ENCODE measurements at places on chromosomes 5 and 9.

GRCh38 chr5:179212870-179213269 lies 132.4 kb downstream of the ADAMTS2 start:
- DNase-seq = peak; percentile 21

DNA sequence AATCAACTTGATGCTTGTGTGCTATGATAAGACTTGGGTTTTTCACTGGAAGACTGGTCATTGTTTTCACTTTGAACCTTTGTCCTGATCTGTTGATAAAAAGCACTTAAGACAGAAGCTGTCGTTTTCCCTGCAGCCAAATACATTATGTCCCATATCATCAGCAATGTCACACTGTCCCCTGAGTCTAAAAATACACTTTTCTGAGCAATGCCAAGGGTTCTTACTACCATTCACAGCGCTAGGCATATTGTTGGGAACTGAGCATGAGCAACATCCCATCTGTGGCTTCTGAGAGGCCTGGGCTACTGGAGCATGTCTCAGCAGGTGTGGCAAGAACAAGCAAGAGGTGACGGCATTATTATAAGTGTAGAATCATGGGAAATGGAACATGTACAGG lies 81.8 kb downstream of the SEMA6A start:
- no peak for DNase-seq

GRCh38 chr5:14777932-14778791 lies 93.4 kb downstream of the ANKH start:
- DNase-seq = no peak

DNA sequence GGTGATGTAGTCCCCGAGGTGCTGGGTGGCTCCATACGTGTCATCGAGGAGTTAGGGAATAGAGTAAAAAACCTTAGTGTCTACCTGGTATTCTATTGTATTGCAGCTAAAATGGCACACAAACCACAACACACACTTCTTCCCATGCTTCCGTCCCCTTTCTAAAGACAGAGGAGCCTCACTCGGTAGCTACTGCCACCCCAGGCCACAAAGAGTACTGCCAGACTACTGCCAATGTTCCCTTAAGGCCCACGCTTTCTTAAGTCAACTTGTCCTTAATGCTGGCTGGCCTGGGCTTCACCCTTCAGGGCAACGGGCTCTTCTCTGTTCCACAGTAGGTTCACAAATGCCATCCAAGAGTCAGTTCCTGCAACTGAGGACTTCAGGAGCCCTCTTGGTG lies 673.0 kb downstream of the ELAVL2 start:
- DNase-seq = no peak

DNA sequence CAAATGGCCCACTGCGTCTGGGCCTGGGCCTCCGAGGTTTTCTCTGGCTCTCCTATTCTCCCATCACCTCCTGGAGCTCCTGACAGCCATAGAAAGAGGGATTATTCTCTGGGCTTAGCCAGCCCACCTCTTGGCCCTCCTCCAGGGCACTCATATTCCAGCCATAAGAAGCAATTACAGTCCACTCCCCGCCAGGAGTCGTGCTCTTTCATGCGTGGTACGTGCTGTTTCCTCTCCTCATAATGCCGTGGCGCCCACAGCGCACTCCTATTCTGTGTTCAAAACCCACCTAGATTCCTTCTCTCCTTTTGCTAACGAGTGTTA lies 240.8 kb upstream of the ZNF462 start:
- no peak for DNase-seq

GRCh38 chr5:131169810-131170539 lies 769 bp upstream of the LYRM7 start:
- no peak for DNase-seq

GRCh38 chr9:104094534-104095015 lies 466 bp downstream of the SMC2 start:
- DNase-seq = no peak

DNA sequence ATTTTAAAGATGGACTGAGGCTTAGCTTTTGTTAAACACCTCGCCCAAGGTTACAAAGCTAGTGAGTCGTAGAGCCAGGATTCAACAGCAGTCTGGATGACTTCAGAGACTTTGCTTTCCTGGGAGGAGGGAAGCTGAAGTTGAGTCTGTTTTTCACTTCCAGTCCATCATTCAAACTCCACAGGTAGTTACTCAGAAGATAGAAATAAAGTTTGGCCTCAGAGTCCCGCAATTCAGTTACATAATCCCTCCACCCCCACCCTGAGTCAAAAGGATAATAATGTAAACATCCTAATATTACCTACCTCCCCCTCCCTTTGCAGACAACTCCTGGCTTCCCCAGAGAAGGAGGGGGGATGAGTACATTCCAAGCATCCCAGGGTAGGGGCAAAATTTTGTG lies 8.1 kb downstream of the HBEGF start:
- DNase-seq = no peak

DNA sequence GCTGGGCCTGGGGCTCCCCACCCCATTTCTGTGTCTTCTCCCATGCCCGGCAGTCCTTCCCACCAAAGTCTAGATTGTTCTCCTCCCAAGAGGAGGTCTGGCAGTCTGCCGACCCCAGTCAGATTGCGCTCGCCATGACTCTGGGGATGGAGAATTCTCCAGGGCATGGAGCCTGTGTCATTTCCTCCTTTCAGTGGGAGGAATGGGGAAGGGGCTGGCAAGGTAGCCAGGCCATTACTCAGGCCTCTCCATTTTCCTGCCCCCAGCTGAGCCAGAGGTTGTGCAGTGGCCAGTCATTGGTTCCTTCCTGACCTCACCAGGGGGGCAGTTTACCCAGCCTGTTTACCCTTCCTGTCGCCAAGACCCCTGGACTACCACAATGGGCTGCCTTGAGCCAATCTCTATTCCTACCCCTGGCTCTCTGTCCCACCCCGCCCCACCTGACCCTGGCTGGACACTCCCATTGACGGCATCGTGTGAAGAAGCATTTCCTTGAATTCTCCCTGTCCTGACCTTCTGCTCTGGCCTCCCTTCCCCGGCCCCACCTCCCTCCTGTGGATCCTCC lies 628 bp downstream of the SYNPO start:
- no peak for DNase-seq

DNA sequence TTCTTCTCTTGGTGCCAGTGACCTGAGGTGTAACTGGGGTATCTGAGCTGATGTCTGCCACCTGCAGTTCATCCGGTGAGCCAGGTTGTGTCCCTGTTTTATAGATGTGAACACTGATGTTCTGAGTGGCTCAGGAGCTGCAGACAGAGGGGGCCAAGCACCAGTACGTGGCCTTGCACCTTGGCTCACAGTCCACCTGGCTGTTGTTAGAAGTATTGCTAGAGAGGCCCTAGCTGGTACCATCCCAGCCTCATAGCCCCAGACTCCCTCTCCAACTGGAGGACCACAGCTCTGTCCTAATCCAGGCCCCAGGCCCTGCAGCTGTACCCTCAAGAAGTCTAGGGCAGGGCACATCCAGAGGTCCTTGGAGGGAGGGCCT lies 16.2 kb downstream of the PHF2 start:
- no peak for DNase-seq

GRCh38 chr9:135343837-135344522 lies 135.6 kb upstream of the PPP1R26 start:
- peak; percentile 45 for DNase-seq

DNA sequence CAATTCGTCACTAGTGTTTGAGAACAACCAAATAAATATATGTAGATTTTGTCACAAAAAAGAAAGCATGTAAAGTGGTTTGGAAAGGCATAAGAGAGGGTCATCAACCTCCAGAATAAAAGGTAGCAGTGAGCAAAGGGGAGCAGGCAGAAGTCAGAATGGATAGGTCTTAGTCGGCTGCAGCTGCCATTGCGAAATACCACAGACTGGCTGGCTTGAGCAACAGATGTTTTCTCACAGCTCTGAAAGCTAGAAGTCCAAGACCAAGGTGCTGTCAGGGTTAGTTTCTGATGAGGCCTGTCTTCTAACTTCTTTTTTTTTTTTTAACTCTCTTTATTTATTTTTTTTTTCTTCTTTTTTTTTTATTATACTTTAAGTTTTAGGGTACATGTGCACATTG lies 208.1 kb upstream of the PIK3R1 start:
- DNase-seq = peak; percentile 64

DNA sequence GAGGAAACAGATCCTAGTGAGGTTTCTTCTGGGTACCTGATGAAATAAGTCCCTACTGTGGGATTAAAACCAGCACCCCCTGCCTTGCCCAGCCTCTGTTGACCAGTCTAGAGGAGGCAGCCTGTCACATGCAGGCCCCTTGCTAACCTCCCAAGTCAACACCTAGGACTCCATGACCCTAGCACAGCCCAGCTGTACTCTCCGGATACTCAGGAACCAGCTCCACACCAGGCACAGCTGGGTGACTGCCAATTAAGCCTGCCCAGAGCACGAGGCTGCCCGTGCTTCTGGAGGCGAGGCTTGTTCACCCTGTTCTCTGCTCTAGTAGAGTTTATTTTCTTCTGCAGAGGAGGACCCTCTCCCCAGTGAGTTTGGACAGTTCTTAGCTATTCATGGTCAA lies 92.5 kb downstream of the SNX24 start:
- peak; percentile 36 for DNase-seq

DNA sequence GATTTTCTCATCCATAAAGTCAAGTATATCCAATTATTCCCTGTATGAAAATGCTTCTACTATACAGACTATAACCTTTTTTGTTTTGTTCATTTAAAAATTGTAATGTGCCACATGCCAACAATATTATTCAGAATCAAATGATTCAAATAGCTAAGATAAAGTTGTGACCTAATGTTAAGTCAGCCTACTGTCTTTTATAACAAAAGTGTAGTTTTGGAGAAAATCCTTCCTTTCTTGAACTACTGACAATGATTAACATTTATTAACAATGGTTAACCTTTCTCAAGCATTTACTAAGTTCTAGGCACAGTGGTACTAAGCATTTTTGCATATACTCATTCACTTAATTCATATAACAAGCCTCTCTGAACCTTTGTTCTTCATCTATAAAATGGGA lies 25.0 kb downstream of the CSF2 start:
- DNase-seq = no peak

DNA sequence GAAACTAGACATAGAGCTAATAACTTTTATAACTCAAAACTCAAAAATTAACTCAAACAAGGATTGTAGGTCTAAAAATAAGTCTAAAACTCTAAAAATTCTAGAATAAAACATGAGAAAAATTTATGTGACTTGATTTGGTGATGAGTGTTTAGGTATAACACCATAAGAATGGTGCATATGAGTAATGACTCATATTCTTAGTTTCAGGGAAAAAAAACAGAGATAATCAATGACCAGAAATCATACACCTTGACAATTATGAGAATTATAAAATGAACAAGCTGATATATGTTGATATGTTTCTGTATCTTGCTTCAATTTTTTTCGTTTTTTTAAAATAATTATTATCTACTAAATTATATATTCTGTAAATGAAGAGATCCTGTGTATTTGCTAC lies 541.2 kb downstream of the PTPRD start:
- no peak for DNase-seq

- no peak for DNase-seq
These were observed 9.4 kb upstream of the C5orf15 start for GRCh38 chr5:133977858-133978257.

Data from head of caudate nucleus (tissue), 42 donors.